ENCODE measurements at places on chromosomes 3 and 15.

DNA sequence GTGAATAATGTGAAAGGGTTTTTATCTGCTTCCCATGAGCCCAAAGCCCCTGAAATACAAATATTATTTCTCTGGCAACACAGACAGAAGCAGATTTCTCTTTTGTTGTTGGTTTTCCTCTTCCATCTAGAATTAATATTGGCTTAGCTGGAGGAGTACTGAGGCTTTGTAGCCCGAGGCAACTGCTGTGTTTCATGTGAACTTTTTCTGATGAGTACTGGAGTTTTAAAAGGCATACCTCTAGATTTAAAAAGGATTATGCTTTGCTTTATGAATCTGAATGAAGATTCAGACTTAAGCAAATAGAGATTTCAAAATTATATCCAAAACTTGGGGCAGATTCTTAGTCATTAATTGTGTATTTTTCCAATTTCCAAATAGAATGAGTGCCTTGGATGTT lies 50.9 kb downstream of the IQCH start:
- DNase-seq, result no peak

DNA sequence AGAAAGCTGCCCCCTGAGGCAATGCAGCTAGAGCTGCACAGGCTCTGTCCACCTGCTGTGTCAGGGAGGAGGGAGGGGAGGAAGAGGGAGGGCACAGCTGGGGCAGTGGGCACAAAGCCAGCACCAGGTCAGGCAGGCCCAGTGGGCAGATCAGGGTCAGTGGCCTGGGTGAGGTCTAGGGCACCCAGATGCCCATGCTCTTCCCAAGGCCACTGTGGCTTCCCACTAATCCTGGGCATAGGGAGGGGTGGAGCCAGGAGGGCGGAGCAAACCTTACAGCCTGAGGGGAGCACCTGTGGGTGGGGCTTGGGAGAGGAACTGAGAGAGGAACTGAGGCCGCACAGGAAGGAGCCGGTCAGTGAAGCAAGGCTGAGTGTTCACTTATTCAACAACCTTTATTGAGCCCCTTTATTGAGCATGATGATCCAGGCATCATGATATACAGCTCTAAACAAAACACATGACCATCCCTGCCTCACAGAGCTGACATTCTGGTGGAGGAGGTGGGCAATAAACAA lies 55.0 kb downstream of the RHCG start:
- no peak for DNase-seq

DNA sequence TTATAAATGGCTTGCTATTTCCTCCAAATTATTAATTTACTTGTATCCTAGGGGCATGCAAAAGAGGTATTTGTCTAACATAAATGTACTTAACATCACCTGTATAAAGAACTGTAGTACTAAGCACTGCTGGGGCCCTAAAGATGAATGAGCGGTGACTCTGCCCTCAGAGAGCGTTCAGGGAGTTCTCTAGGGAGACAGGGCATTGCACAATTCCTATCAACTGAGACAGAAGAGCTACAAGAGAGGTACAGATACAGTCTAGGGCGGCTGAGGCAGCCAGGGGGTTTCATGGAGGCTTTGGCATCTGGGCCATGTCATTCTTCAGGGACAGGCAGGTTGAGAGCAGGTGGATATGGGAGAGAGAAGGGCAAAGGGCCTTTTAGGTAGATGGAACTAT lies 39.9 kb upstream of the PARL start:
- DNase-seq, result no peak

- DNase-seq, result no peak
These were observed 153.0 kb downstream of the ZNF621 start for GRCh38 chr3:40677749-40678148.

DNA sequence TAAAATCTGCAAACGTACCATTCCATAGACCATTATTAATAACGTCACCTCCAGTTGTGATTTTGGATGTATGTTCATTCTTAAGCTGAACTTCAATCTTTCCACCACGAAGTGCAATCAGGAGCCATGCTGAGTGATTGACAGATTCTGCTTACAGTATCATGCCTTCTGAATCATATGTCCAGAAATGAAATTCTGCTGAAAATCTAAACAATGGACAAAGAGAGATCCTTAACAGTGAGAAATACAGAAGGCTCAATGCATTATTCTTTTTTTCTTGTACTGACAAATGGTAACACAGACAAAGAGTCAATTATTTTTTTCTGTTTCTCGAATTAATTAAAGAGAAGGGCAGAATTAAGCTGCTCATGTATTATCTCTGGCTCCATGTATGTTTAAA lies 1114.5 kb downstream of the EPHA3 start:
- DNase-seq, result no peak
